Nephron progenitor cell (in vitro differentiated cells): ENCODE measurements at places on chromosomes 4 and X.

DNA sequence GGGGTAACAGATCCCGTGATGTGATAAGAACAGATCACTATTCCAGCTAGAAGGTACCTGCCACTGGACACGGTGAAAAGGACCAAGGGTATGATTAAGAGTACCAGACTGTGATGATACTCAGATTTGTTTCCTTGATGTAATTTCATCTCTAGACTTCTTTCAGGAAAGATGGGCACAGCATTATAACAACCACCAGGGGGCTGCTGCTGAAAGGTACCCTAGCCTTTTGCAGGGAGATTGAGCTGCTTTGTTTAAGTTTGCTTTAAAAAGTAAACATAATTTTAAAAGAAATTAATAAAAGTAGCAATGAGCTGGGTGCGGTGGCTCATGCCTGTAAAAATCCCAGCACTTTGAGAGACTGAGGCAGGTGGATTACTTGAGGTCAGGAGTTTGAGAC, 145.4 kb downstream of the EMCN start:
- peak; percentile 3 for DNase-seq

DNA sequence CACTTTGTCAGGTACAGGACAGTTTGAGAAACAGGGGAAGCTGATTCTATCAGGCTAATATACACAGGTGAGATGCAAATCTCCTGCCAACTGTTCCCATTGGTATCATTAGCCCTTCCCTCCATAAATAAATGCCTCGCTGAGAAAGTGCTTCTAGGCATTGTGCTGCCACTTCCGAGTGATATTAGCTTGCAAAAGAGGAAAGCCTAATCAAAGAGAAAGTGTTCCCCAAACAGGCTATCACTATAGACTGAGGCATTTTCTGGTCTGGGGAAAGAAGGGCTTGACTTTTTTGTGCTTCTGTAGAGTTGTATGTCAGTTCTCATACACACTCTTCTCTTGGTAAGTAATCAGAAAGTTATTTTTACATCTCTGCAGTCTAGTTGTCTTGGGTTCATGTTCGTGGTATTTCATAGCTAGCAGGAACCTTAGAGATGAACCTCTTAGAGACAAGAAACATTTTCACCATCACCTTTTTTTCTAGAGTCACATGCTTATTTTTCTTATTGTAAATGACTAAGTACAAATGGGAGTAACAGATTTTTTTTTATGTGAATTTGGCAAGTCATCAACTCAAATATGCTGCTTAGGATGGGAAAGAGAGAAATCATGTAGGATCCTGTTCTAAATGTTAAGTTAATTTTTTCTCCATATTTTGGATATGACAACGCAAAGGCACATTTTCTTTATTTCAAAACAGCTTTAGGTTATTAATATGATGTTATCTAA, 1009.8 kb downstream of the ADGRL3 start:
- DNase-seq: no peak

GRCh38 chr4:121786221-121786620, 14.9 kb upstream of the EXOSC9 start:
- no peak for DNase-seq

DNA sequence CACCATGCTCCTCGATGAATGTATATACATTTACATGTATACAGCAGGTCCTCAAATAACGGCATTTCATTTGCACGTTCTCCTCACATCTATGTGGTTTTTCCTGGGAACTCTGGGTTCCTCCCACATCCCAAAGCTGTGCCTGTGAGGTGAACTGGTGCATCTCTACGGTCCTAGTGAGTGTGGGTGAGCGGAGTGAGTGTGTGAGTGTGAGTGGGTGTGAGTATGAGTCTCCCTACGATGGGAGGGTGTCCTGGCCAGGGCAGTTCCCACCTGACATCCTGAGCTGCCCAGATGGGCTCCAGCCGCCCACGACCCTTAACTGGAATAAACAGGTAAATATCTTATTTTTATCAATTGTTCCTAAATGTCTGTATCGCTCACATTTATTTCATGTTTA, 40.0 kb downstream of the ACSL1 start:
- DNase-seq: no peak

DNA sequence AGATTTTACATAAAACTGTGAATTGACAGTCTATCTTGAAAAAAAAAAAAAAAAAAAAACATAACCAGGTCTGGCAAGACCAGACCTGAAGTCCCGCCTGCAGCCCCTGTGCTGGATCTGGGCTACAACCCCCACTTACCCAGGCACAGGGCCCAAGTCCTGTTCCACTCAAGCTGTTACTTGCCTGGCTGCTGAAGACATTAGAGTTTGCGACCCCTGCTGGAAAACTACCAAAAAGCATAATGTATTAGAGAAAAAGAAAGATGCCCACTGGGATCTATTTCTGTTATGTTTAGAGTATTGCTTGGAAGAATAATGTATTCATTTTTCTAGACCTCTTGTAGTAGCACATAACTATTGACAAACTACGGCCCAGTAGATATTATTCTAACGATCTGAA, 4.7 kb downstream of the HS3ST1 start:
- peak; percentile 30 for DNase-seq

- DNase-seq: no peak
These were observed 12.9 kb upstream of the WDR17 start for GRCh38 chr4:176052744-176053143.

DNA sequence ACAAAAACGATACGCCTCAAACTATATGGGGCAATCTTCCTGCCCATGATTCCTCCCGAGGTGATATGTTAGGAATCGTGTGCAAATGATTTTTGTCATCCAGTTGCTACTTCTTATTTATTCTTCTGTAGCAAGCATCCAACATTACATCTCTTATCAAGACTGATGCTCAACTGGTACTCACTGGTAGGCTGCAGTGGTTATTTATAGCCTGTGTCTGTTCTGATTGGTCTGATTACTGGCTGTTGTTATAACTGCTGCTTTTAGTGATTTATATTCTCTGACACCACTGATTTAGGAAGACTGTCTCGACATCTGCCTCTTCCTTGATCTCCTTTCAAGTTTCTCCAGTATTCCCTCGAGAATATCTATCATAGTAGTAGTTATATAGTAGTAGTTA, 165.8 kb downstream of the LARP7 start:
- no peak for DNase-seq
